NCI-H345 (cell line): ENCODE measurements at places on chromosomes 12 and 14.

DNA sequence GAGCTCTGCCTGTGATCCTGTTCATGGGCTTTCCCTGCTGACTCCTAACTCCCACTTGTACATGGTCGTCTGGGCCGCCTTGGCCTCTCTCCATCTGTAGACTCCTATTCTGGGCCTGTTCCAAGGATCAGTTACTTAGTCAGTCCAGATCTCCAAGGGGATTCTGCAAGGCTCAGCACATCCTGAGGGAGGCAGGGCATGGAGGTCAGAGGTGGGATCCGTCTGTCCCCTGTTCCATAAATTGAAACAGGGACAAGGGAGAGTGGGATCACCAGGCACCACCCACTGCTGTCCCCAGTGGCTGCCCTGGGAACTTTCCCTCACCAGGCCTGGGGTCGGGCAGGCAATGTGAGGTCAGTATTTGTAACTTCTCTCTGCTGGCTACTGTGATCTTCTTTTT is 43.5 kb downstream of the KCTD10 start:
- no peak for DNase-seq

GRCh38 chr12:93177208-93178153 is 200.2 kb upstream of the NUDT4 start:
- no peak for DNase-seq

- peak; percentile 75 for DNase-seq
Measured at GRCh38 chr12:109386059-109386433, 38.3 kb downstream of the MYO1H start.

GRCh38 chr12:67893022-67893580 is 96.1 kb upstream of the IFNG-AS1 start:
- DNase-seq, result no peak

DNA sequence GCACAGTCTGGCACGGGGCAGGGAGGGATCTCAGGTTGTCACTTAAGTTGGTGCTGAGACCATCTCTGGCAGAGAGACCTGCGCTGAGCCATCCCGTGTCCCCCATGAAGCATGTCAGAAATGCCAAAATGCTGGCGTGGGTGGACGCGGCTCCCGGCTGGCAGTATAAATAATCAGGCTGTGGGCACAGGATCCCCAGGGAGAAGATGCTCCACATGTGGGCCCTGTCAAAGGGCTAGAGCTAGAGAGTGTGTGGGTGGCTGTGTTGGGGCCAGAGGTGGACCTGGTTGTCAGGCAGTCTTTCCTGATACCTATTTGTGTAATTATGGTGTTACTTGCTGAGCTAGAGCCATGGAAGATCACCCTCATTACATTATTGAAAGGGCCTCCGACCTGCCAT is 189.5 kb downstream of the TSPAN9 start:
- DNase-seq, result no peak

DNA sequence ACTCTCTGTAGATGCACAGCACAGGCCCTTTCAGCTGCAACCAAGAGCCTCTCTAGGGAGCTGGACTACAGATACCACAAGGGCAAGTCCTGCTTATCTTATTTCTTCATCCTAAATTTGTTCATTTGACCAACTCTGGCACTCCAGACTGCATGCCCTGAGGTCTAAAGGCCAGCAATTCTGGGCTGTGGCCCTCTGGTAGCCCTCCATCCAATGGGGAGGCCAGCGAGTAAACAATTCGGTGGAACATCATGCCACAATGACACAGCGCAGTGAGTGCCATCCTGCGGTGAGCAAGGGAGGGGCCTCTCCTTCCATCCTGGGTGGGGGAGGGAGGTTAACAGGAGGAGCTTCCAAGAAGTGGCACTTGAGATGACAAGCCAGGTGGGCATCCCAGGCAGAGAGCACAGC is 652 bp upstream of the SELPLG start:
- peak; percentile 72 for DNase-seq

DNA sequence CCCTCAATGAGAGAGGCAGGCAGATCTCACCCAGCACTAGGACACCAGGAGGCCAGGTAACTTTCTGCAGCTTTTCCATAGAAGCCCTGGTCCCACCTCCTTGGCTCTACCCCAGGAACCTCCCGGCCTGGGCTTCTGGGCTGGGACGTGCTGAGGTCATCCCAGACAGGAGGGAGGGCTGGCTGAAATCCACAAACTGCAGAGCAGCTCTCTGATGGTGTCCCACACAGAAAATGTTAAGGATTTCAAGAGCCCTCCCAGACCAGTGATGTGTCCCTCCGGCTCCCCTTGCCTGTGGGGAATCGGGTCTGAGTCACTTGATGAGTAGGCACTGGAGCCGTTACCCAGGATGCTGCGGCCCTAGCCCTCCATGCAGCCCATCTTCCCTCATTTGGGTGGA is 124.1 kb downstream of the ESRRB start:
- no peak for DNase-seq

DNA sequence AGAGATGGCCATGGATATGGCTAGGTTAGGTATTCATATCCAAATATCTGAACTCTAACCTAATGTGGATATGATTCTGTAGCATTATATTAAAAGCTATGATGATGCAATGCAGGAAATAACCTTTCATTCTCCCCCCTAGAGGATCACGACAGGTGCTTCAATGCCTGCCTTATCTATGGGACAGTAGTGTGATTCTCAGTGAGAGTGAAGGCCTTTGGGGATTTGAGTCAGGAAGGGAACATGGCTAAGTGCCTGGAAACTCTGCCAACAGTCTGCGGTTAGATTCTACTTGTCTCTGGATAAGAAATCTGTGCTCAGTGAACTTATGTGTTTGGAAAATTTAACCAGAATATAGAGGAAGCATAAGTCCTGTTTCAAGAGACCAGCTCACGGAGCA is 81.8 kb downstream of the SLC38A1 start:
- no peak for DNase-seq

GRCh38 chr14:89129570-89129969 is 287.5 kb downstream of the FOXN3 start:
- DNase-seq, result no peak

DNA sequence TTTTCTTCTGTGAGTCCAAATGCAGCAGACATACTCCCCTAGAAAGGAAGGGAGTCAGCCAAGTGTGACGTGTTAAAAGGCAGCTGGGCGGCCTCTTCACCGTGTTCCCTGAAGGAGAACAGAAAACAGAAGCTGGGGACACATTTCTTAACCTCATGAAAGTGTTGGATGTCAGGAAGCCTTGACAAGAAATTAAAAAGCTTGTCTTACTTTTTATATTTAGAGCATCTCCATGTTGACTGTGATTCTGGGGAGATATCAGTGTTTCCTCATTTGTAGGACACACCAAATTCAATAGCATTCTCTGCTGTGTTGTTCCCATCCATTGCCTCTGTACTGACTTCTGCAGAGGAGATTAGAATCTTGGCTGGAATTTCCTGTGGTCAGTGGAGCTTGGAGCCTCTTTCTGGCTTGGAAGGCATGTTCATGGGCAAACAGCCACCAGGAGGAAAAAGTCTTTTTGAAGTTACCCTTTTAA is 93.7 kb downstream of the RMST start:
- no peak for DNase-seq

- peak; percentile 99 for DNase-seq
Measured at GRCh38 chr14:90513161-90514014, 116.6 kb downstream of the CALM1 start.

DNA sequence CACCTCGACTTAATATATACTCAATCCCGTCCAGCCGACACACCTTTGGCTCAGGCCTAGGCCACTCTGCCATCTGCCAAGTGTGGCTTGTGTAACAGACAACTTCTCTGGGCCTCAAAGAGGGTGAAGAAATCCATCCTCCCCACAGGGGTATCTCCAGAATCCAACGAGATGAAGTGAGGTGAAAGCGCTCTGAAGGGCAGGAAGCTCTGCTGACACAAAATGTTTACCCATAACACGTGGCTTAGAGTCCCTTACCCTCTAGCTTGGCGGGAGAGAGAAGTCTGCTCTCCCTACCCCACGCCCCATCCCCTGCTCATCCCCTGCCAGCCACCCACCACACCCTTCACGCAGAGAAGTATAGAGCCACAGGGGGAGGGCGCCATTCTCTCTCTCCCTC is 13.0 kb downstream of the ZBTB39 start:
- no peak for DNase-seq

DNA sequence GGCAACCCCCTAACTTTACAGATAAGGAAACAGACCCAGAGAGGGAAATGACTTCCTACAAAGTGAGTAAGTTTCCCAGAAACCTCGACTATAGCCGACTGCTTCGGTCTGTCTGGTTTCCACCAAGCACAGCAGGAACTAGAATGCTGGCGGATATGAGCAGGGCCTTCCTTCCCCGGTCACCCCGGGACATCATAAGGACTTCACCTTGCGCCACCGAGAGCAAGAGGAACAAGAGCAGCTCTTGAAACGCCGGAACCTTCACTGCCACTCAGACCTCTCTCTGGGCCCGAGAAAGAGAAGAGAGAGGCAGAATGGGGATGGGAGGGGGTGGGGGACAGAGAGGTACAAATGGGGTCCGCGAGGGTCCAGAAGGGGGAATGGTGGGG is 29.4 kb upstream of the GPR68 start:
- DNase-seq, result no peak

GRCh38 chr12:48924617-48925303 is 532 bp downstream of the FKBP11 start:
- DNase-seq, result no peak

- no peak for DNase-seq
Measured at GRCh38 chr14:56002876-56003625, 115.2 kb upstream of the PELI2 start.

DNA sequence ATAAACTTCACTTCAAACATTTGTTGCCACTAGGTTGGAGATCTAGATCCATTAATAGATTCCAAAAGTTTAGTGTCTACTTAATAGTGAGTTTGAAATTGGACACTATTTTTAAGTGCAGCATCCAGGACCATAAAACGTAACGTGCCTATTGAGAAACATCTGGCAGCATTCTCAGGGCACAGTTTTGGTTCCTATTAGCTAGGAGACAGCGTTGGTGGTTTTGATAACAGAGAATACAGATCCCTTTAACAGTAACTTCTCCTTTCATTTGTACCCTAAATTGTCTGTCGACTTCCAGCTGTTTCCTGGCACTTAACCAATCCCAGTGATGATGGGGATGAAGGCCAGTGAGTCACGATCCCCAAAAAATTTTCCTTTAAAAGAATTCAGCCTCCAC is 25.8 kb downstream of the KCNK10 start:
- DNase-seq, result no peak

DNA sequence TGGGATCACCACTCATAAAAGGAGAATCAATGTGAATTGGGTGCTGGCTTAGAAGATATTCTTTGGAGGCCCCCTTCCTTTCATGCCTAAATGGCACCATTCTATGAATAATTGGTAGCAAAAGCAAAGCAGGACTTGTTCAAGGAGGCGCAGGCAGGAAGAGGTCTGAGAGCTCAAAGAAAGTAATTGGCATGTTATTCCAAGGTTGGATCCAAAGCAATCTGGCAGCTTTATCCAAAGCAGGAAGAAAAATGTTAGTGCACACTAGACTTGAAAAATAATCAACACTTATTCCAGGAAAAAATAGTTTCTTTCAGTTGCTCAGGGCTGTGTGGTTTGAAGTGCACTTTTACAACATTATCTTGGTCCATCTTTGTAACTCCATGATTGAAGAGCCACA is 326.4 kb downstream of the NUAK1 start:
- DNase-seq, result no peak

- no peak for DNase-seq
Measured at GRCh38 chr12:10012630-10013330, 2.4 kb downstream of the CLEC12B start.

- DNase-seq, result no peak
Measured at GRCh38 chr14:48035836-48036235, 360.4 kb upstream of the MDGA2 start.

GRCh38 chr12:125267114-125267513 is 201.9 kb downstream of the AACS start:
- no peak for DNase-seq

DNA sequence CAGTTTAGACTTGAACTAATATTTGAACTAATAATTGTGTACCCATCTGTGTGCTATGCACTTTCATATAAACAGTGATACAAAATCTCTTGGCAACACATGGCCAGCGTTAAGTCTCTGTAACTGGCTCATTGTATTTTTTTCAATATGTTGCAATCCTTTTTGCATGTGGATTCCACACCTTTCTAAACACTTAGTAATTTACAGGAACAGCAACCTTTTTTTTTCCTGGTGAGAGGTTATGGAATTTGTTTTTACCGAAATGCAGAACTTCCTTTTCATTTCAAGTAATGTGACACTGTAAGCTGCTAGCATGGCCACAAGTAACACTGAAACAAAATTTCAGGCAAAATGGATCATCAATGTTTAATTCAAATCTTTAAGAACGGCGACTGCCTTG is 45.4 kb upstream of the EPS8 start:
- no peak for DNase-seq

- no peak for DNase-seq
Measured at GRCh38 chr14:49549881-49550280, 36.3 kb downstream of the RPS29 start.

GRCh38 chr14:91207008-91207407 is 37.5 kb downstream of the GPR68 start:
- DNase-seq, result no peak

DNA sequence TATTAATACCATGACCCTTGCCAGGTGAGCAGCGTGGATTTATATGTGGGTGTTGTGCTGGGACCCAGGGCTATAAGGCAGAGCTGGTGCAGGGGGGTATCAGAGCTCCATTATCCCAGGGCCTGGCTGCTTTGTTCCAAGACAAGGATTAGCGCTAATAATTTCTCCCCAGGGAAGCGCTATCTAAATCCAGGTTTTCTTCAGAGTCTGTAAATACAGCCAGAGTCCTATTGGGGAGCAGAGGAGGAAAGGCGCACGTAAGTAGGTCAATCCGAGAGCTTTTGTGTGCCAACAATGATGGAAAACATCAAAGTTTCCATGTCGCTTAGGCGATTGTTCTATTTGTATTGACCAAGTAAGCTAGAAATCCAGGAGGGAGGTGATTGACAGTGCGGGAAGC is 1009.7 kb downstream of the VRK1 start:
- no peak for DNase-seq

DNA sequence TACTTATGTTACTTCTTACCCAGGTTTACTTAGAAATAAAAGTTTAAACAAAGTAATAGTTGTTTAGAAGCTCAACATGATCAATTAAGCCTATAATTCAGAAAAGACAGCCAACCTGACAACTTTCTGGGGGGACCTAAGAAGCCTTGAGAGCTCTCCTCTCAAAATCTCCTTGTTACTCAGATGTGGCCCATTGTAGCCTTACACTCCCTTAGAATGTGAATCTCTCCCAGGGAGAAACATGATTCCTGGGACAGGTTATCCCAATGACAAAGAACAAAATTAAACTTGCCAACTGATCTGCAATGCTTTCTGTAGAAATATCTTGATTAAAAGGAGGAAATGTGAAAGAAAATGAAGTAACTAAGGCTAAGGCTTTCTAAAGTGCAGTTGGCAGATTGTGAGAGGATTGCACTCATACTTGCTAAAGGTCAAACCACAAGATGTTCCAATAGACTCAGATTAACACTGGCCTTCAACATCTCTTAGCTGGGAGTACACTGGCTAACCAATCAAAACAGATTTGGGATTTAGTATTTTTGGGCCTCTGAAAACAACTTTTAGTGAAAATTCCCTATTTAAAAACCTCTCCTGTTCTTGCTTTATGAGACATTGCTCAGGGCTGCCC is 72.3 kb upstream of the TMX1 start:
- no peak for DNase-seq
